ENCODE measurements at places on chromosomes 4 and X.

GRCh38 chr4:37885496-37885895 is 5.4 kb upstream of the TBC1D1 start:
- no peak for DNase-seq

DNA sequence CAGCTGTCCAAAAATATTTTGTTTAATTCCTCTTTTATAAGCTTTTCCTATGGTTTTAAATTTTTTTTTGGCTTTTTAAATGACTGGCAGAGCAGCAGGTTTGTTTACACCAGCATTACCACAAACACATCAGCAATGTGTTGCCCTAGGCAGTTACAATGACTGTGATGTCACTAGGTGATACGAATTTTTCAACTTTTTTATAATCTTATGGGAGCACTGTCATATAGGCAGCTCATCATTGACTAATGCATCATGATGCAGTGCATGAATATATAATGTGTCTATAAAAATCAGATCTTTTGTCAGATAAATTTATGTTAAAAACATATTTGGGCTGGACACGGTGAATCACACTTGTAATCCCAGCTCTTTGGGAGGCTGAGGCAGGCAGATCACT is 231.6 kb upstream of the SLIT2 start:
- DNase-seq = no peak

DNA sequence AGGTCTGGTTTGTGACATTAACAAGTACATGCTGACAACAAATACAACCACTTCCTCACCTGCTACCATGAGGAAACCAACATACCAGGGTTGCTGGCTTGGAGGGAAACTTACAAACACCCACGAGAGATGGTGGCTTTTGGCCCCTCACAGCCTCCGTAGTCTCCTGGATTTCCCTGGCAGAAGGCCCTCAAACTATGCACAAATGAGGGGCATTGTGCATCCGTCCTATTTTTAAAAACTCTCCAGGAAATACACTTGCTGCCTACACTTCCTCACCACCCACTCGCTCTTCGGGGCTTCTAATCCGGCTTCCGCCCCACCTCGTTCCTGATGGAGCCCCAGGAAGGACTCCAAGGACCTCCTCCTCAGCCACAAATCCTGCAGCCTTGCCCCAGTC is 355.0 kb upstream of the GATB start:
- DNase-seq = no peak

DNA sequence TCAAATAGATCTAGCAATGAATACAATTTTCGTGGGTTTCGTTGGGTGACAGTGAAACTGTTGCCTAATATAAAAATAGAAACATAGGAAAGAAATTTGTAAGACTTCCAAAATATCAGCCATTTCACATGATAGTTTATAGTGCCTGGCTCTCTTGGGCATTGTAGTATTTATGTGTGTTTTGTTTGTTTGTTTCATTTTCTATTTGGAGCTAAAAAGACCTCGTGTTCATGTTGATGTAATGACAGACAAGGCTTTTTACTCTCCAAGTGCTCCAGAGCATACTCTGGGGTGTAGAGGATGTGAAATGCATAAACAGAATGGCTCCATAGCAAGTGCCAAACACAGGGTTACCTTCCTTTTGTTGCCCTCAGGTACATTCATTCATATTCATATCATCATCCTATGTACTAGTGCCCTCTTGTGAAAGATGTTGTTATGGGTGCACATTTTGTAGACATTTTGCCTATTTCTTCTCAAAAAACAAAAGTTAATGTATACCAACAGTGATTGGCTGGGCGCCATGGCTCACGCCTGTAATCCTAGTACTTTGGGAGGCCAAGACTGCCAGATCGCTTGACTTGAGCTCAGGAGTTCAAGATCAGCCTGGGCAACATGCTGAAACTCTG is 100.7 kb upstream of the AMOT start:
- no peak for DNase-seq

DNA sequence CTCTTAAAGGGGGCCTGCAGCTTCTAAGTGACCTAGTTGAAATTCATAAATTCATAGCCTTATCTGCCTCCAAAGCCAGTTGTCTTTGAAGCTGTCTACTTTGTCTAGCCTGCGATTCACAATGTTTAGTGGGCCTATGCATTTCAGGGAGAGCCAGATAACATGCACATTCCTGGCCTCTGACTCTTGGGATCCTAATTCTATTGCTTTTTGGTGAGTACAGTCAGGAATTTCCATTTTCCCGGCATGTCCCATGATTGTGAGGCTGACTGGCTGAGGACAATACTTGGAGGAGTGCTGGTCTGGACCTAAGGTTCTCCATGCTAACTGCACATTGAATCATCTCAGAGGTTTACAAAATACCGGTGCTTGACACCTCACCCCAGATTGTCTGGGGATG is 155.0 kb downstream of the MSL3 start:
- DNase-seq = no peak

- no peak for DNase-seq
Measured at GRCh38 chr4:41657561-41657960, 91.0 kb downstream of the PHOX2B start.

GRCh38 chr4:77845400-77845799 is 17.2 kb upstream of the MRPL1 start:
- no peak for DNase-seq

- no peak for DNase-seq
Measured at GRCh38 chr4:96301715-96302114, 461.8 kb downstream of the PDHA2 start.

DNA sequence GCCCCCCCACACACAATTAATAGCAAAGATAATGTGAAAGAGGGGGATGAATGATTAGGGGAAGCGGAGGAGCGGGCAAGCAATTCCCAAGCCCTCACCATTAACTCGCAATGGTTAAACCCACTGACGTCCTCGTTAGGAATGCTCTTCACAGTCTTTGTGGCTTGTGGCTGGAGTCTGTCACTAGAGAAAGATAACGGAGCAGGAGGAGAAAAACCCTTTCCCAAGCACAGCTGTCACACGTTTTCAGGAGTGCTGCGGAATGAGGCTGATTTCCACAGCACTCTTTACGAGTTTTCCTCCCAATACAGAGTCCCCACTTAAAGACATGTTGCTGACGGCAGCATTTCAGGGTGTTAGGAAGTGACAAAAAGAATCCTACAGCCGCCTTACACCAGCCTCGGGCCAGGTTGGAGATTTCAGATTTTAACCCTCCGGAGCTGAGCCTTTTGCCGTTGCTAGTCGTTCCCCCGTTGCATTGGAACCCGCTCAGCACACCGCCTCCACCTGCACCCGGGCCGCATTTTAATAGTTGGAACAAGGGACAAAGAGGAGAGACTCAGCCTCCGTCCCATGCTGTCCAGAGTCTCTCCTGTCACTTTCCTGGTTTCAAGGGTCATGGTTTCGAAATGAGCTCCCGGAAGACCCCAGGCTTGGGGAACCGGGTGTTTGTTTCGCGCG is 92.2 kb downstream of the GEMIN8 start:
- no peak for DNase-seq

GRCh38 chr4:15148199-15148598 is 145.9 kb downstream of the CPEB2 start:
- no peak for DNase-seq

GRCh38 chr4:26596843-26597242 is 13.0 kb downstream of the TBC1D19 start:
- DNase-seq = no peak

DNA sequence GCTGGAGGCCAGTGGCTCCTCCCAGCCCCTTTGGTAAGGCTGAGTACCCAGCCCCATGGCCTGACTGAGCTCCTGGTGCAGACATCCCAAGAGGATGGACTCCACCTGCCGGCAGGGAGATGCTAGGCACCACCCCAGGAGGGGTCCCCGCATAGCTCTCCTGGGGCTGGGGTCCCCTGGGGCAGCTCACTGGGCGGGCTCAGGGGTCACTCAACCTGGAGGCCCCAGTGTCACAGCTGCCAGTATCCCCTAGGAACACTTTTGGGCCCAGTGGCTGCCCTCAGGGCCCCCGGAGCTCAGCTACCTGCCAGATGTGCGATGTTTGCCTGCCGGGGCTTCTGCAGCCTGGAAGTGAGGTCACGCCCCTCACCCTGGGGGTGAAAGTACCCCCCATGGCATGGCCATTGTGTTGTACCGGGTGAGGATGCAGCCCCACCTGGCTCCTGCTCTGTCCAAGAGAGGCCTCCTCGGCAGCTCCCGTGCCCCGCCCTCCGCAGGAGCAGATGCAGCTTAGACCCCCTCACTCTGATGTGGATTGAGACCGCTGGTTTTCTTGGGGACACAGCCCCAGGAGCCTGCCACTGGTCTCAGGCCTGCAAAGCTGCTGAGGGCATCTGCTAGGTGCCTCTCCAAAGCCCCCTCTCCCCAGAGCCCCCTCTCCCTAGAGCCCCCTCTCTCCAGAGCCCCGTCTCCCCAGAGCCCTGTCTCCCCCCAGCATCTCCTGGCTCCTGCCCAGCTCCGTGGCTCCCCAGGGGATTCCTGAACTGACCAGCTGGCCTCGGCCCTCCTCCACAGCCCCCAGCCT is 6.7 kb upstream of the HGFAC start:
- DNase-seq = no peak

- no peak for DNase-seq
Measured at GRCh38 chr4:143443728-143444127, 69.8 kb upstream of the SMARCA5 start.

DNA sequence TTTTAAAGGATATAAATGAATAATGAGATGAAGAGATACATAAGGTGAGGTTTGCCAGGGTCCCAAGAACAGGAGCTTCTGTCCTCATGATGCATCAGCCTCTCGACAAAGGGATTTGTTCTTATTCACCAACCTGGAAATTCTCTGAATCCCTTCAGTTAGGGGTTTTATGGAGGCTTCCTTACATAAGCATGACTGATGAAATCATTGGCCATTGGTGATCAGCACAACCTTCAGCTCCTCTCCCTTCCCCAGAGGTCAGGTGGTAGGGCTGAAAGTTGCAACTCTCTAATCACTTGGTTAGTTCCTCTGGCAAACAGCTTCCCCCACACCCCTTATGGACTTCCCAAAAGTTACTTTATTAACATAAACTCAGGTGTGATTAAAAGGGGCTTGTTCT is 222.0 kb downstream of the SPRY1 start:
- no peak for DNase-seq

DNA sequence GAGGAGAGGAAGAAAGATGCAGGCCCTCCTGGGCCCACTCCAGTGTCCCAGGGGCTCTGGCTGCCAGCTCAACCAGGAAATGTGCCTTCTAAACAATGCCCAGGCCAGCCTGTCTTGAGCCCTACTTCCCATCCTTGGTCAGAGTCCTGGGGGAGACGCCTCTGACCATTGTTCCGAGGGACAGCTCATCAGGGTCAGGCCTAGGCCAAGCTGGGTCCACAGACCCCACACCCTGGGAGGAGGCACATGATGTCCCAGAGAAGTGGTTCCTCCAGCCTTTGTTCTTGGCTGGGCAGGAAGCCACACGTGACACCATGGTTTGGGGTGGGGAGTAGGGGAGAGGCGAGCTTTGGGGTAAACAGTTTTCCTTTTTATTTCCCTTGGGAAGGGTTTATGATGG is 102.5 kb downstream of the EFNB1 start:
- no peak for DNase-seq

GRCh38 chr4:7004331-7004730 is 38.8 kb upstream of the TADA2B start:
- DNase-seq = no peak

- DNase-seq = peak; percentile 28
Measured at GRCh38 chr4:88975958-88976774, 80.8 kb downstream of the FAM13A start.

- DNase-seq = no peak
Measured at GRCh38 chr4:1400831-1401408, 5.3 kb downstream of the NKX1-1 start.
